KBM-7 (cell line): ENCODE measurements at places on chromosomes 3 and 15.

DNA sequence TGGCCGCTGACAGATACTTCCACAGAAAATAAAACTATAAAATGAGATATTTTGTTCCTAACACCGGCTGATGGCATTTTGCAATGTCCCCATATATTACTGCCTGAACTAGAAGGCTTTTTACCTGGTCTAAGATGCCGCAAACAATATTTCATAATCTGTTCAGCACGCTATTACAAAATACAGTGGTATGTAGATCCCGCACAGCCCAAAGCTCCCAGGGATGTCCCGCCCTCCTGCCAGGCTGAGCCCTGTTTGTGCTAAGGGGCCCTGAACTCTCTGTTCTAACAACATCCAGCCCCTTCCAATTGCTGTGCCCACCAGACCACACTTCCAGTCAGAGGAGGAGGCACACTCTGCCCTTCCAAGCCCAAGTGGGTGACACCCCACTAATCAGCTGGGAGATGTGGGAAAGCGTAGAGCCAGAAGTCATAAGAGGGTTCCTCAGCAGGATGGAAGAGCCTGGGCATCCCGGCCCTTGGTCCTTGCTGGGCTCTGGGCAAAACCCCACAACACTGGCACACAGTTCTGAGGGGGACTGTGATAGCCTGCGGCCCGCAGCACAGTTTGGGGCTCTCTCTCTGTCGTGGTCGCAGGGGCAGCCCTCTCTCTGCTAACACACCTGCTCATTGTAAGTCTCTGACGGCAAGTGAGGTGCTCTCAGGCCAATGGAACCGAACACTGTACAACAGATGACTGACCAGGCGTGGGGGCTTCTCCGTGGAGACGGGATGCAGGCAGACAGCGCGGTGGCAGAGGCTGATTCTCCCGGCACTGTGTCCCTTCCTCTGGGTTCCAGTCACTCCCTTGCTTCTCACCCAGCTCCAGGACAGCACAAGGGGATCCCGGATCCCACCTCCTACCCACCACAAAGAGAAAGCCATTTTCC, 55.2 kb downstream of the PCSK6 start:
- DNase-seq, result no peak

DNA sequence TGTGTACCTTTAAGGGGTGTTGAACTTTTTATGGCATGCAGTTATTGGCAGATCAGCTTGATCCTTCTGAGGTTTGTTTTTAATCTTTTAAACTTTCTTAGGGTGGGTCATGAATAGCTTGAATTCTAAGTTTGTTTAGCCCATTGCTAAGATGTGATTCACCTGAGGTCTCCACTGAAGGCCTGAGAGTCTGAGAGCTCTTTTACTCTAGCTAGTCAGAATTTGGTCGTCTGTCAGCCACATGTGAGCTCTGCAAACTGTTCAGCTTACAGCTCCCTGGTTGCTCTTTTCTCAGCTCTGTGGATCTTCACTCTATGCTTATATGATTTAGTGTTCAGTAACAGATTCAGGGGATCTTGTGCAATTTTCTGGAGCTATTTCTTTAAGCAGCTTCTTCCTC, 161.3 kb downstream of the ABHD5 start:
- no peak for DNase-seq

GRCh38 chr15:57323806-57324589, 52.3 kb upstream of the CGNL1 start:
- peak; percentile 38 for DNase-seq

DNA sequence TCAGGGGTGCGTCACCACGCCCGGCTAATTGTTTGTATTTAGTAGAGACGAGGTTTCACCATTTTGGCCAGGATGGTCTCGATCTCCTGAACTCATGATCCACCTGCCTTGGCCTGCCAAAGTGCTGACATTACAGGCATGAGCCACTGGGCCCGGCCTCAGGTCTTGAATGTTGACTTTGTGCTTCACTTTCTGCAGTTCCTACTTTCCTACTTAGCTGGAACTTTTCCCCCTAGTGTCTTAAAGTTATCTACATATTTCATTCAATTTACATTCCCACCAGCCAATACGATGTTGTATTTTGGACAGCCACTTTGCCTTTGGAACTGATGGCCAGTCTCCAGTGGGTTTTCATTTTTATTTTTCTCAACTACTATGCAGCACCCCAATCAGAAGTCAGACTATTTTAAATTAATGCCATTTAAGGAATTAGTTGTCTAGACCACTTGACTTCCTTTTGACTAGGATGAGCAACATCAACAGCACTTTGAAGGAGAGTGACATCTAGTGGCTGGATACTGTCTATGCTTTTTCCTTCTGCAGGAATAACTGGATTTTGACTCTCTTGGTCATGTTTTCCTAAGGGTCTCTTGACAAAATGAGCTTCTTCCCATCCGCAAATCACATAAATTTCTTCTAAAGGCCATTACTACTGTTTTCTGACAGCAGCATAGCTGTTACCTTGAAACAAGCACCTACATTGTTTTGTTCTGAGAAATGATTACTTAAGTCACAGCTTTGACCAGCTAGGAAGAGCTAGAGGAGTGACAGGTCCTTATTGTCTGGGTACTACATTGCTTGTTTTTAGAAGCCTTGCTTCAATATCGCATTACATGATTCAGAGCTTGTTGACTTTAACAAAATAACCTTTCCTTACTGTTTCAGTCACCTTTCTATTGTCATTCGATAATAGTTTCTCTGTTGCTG, 140.2 kb downstream of the ITPR1 start:
- peak; percentile 80 for DNase-seq

- DNase-seq, result no peak
Measured at GRCh38 chr3:101149251-101149650, 156.0 kb upstream of the ABI3BP start.

GRCh38 chr3:152524198-152525140, 255.7 kb downstream of the MBNL1 start:
- peak; percentile 72 for DNase-seq

DNA sequence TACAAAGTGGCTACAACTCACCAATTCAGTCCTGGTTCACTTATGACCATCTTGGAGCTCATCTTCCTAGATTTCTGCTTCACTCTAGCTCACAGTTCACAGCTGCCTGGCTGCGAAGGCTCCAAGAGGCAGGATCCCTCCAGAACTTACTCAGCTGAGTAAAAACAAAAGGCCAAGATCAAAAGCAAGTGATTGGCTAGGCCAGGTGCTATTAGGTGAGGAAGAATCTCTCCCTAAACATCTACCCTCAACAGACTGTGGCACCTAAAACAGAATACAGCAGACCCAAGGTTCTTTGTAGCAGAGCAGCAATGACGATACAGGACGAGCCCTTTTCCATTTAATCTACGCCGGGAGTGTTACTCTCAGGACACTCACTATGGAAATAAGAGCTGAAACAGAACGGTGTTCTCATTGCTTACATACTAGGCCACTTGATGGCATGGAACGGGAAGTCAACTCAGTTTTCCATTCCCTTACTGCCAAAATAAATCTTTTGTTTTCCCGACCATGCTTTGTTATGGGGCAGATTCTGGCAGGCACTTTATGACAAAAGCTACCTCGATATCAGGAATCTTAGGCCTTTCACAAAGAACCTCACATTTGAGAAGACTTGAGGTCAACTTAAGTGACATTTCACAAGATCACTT, 901 bp downstream of the ICE2 start:
- peak; percentile 60 for DNase-seq

DNA sequence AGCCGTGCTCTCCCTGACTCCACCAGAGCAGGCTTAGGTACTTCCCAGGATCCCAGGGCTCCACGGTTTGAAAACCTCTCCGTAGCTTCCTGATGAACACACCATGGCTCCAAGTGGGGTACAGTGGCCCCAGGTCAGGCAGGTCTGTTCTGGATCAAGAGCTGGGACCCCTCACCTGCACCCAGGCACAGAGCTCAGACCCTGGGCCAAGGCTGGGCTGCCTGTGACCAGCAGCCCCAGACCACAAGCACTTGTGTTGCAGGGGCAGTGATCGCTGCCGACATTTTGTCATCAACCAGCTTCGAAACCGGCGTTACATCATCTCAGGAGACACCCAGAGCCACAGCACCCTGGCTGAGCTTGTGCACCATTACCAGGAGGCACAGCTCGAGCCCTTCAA, 5.3 kb downstream of the SH2D7 start:
- no peak for DNase-seq

DNA sequence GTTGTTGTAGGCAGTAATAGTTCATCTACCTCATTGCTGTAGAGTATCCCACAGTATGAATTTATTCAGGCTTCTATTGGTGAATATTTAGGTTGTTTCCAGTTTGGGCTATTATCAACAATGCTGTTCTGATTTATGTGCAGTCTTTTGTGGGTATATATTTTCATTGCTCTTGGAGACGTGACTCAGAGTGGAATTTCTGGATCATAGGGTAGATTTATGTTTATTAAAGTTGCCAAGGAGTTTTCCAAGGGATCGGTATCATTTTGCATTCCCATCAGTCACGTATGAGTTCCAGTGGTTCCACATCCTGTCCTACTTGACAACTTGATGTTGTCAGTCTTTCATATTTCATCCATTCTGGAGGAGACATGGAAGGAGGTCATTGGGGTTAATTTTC, 8.4 kb upstream of the HRH1 start:
- no peak for DNase-seq
